ENCODE measurements at places on chromosomes 1 and 21.

GRCh38 chr1:156336242-156336641 is 1.9 kb downstream of the CCT3 start:
- no peak for DNase-seq

DNA sequence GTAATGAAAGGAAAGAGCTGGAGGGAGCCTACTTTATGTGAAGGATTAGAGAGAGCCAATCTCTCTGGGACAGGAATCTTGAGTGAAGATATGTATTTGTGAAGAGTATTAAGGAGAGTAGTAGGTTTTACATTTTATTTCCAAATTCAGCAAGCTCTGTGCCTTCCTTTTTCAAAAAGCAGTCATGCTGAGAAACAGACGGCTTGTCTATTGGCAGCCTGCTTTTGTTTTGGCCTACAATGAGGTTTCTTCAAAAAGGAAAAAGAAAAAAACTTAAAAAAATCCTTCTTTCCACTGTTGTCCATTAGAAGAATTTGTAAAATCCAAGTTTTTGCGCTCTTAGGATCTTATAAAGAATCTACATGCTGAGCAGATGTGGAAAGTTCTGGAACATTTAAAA is 103.6 kb upstream of the PTGFR start:
- DNase-seq: no peak

GRCh38 chr1:12479311-12479710 is 138.7 kb downstream of the DHRS3 start:
- no peak for DNase-seq

GRCh38 chr1:201758499-201759050 is 70.4 kb upstream of the IPO9 start:
- no peak for DNase-seq

DNA sequence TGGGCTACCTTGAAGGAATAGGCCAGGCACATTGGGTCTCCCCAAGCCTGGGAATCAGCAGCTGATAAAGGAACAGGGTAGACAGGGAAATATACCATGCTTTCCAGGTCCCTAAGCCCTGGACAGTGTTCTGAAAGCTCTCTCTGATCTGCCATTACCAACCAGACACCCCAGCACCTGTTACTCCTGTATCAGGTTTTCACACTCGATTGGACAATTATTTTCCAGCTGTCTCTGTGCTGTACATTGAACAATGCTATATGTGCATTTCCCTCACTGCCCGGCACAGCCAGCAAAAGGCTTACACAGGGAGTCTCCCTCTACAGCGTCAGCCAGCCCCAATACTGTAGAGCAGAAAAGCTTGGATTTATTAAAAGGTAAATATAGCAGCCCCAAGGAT is 4.7 kb downstream of the CFAP45 start:
- no peak for DNase-seq

- no peak for DNase-seq
Observed at GRCh38 chr1:55143684-55144083, 71.5 kb downstream of the USP24 start.

GRCh38 chr1:83954166-83954823 is 44.6 kb downstream of the TTLL7 start:
- DNase-seq: no peak

DNA sequence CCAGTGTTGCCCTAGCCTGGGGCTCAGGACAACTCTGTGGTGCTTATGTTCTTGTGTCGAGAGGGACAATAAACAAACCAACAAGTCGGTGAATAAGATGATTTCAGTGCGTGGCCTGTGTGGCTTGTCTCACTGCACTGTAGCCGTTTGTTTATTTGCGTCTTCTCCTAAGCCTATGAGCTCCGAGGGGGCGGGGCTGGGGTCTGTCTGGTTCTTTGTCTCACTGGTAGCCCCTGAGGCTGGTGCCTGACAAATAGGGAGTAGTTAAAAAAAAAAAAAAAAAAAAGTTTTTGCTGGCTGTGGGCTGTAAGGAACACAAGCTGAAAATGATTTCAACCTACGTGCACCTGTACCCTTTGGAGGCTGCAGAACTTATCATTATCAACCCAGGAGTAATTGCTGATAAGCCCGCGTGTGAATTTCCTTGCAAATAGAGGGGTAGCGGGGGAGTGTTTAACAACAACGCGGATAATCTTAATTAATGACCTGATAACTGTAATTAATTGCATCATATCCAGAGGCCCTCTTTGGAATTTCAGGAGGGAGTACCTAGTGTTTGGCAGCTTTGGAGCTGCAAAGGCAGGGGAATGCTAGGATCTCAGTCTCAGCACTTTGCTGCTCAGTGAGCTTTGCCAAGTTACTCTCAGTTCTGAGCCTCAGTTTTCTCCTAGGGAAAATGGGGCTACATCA is 925 bp upstream of the ARHGEF10L start:
- DNase-seq: peak; percentile 70

All from left renal pelvis (tissue), 4 donors.